Stimulated activated CD8-positive, alpha-beta memory T cell treated with anti-CD3 and anti-CD28 coated beads, Interleukin-12 subunit alpha, Interleukin-12 subunit beta, amount 100 ng/mL, for 1 hour (primary cell): ENCODE measurements at places on chromosomes 6 and 20.

- DNase-seq = no peak
Measured at GRCh38 chr6:169449221-169449620, 195.6 kb upstream of the THBS2 start.

GRCh38 chr6:98044791-98045470 lies 761.9 kb upstream of the MMS22L start:
- no peak for DNase-seq

DNA sequence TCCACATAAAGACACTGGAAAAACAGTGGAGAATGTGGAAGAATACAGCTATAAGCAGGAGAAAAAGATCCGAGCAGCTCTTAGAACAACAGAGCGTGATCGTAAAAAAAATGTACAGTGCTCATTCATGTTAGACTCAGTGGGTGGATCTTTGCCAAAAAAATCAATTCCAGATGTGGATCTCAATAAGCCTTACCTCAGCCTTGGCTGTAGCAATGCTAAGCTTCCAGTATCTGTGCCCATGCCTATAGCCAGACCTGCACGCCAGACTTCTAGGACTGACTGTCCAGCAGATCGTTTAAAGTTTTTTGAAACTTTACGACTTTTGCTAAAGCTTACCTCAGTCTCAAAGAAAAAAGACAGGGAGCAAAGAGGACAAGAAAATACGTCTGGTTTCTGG lies 57.1 kb downstream of the MAP3K4 start:
- no peak for DNase-seq

- DNase-seq = no peak
Measured at GRCh38 chr6:148957752-148958151, 210.9 kb downstream of the UST start.

DNA sequence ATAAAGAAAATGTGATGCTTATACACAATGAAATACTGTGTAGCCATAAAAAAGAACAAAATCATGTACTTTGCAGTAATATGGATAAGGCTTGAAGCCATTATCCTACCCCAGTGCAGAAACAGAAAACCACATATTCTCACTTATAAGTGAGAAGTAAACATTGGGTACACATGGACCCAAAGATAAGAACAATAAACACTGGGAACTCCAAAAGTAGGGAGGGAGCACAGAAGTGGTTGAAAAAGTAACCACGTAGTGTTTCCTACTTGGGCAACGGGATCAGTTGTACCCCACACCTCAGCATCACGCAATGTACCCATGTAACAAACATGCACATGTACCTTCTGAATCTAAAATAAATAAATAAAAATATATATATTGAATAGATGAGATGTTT lies 8.2 kb downstream of the IRAK1BP1 start:
- DNase-seq = no peak

DNA sequence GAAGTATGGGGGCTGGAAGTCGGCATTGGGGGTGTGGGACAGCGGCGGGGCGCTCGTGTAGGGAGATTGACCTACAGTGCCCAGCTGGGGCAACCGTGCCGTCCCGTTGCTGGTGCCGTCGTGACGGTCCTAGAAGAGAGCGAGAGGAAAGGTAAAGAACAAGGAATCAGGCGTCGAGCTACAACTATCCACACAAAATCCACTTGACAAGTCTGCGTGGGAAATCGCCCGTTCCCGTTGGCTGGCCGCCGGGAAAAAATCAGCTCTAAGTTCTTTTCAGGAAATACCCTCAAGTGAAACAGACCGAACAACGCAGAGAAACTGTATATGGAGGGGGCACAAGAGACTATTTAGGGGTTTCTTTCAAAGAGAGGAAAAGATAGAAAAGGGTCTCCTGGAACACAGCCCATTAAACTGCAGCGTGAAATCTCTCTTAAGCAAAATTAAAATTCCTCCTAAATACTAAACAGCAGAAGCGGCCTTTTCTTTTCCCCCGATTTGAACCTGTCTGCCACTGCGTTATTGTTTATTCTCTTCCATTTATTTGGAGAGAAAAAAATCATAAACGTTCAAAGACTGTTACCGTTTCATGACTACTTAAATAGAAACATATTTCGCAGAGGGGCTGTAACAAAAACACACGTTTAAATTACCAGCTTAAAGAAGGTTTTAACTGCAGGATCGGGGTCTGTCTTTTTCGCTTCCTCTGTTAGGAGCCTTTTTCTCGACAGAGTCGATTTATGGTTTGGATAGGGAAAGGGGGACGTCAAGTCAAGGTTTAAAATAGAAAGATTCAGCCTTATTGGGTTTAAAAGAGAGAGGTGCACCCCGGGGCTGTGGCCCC lies 4.4 kb downstream of the TFAP2A start:
- DNase-seq = no peak

DNA sequence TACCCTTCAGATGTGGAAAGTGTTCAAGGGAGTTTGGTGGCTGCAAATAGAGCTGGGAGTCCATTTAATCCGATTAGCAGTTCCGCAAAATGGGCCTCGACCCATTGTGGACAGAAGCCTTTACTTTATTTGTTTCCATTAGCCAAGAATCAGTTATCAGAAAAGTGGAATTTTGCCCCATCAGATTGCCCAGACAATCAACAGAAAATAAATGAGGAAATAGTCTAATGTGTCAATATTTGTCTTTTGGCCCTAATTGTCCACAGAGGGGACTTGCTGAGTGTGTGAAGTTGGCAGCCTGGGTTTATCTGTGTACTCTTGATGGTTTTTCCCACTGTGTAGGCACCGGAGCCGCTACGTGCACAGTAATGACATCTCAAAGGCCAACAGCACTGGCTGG lies 134.3 kb downstream of the LINC00237 start:
- DNase-seq = no peak

- DNase-seq = no peak
Measured at GRCh38 chr6:109867009-109867969, 110.8 kb upstream of the GPR6 start.
